Activated CD8-positive, alpha-beta T cell treated with anti-CD3 and anti-CD28 coated beads for 36 hours (primary cell): ENCODE measurements at places on chromosomes 6 and 20.

DNA sequence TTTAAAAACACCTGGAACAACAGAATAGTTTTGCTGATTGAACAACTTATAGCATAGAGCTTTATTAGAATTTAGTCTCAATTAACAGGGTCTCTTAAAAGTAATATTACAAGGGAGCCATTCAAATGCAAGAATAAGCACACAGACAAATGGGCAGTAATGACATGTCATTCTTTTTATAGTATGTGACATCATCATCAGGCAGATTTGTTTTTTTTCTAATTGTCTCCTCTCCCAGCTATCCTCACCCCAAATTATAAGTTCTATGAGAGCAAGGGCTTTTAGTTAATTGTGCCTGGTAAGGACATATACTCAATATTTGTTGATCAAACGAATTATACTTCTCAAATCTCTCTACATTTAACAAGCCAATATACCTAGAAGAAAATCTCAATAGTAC is 11.0 kb downstream of the PGM3 start:
- no peak for DNase-seq

GRCh38 chr6:28741363-28741762 is 182.4 kb downstream of the TRIM27 start:
- no peak for DNase-seq

- no peak for DNase-seq
Observed at GRCh38 chr6:82902290-82902689, 163.4 kb downstream of the UBE3D start.

DNA sequence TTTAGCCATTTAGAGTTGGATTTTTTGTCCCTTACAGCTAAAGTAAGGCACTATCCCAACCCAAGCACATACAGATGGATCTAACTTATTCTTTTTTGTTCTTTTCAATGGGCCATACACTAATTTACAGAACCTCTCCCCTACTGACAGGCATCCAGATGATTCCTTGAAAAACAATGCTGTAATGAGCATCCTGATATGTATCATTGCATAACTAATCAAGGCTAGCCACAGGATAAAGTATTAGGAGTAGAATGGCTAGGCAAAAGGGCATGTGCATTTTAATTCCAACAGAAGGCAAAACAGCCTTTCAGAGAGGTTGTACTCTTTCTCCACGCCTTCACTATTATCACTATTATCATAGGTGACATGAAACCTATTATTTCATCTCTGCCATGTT is 54.1 kb downstream of the ELOVL5 start:
- DNase-seq: no peak

GRCh38 chr20:11277170-11277569 is 603.4 kb upstream of the JAG1 start:
- DNase-seq: no peak

DNA sequence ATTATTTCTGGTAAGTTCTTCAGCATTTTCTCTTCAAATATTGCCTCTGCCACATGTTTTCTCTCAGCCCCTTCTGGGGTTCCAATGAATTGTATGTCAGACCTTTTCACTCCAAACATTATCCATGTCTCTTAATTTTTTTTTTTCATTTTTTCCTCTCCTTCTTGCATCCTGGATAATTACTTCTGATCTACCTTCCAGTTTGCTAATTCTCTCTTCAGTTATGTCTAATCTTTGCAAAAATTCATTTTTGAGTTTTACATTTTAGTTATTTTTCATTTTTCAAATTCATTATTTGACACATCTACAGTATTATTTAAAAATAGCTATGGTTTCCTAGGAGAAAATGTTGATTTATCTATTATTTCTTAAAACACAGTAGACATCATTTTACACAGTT is 271.7 kb downstream of the TFAP2B start:
- no peak for DNase-seq

DNA sequence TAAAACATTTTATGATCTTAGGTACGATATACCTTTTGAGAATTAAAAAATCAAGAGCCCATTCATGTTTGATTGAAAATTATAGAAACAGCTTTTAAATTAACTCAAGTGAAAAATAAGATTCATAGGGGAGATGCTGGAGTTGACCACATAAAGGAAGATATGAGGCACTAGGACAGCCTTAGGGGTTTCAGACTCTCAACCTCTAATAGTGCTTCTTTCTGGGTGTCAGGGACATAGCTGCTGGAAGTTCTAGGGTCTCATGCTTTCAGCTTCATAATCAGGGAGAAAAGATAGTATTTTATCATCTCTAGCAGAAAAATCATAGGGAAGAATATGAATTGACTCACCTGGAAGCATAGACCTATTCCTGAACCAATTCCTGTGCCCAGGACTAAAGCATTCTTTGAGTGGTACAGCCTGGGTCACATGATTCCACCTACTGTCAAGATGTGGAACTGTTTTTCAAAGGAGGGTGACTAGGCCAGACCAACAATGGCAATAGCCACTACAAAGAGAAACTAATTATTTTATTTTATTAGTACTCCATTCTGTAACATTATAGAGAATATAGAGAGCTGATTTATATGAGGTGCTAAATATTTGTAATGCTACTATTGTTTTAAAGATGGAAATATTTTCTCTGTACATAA is 27.8 kb upstream of the CENPW start:
- no peak for DNase-seq

- no peak for DNase-seq
Observed at GRCh38 chr20:48885237-48885636, 36.3 kb upstream of the ARFGEF2 start.

GRCh38 chr6:251920-252319 is 40.4 kb upstream of the DUSP22 start:
- DNase-seq: no peak

- no peak for DNase-seq
Observed at GRCh38 chr20:32160341-32160740, 47.2 kb downstream of the PLAGL2 start.
